ENCODE measurements at places on chromosomes 1 and 21. TPM values are rescaled to one million over a fixed set of nuclear protein-coding genes. Genes with fewer than 3 reads are reported as not detected.

ANKRD45 gene
- not detected for total RNA-seq

HMGN1 gene
- 237 TPM for total RNA-seq

CFAP107 gene
- total RNA-seq, result not detected

RNF2 gene
- total RNA-seq, result 12.9 TPM

TRMT1L gene
- 11.7 TPM for total RNA-seq

VWA5B1 gene
- not detected for total RNA-seq

OR6N1 gene
- total RNA-seq, result not detected

LCE1A gene
- not detected for total RNA-seq

Measured in mammary microvascular endothelial cell (primary cell).